Activated CD4-positive, alpha-beta T cell treated with anti-CD3 and anti-CD28 coated beads for 24 hours (primary cell): ENCODE measurements at places on chromosomes 16 and 17.

DNA sequence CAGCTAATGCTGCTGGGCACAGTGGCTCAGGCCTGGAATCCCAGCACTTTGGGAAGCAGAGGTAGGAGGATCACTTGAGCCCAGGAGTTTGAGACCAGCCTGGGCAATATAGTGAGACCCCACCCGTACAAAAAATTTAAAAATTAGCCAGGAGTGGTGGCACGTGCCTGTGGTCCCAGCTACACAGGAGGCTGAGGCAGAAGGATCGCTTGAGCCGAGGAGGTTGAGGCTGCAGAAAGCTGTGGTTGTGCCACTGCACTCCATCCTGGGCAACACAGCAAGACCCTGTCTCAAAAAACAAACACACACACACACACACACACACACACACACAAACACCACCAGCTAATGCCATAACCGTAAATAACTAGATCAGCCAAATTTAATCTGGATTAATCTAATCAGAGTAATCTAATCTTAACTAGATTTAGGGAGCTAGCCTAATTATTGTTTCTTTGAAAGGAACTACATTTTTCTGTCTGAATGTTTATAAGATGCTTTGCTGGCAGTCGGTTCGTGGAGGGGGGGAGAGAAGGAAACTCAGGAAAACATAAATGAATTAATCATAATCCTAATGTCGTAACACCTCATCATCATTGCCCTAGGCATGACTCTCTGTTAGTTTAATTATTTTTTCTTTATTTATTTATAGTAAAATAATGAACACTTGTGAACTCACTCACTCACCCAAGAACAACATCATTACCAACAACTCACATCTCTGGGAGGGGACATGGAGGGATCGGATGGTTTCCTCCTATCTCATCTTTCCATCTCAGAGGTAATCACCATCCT lies 12.5 kb upstream of the RBBP6 start:
- no peak for DNase-seq

GRCh38 chr16:64892835-64893785 lies 228.8 kb downstream of the CDH11 start:
- DNase-seq, result no peak

DNA sequence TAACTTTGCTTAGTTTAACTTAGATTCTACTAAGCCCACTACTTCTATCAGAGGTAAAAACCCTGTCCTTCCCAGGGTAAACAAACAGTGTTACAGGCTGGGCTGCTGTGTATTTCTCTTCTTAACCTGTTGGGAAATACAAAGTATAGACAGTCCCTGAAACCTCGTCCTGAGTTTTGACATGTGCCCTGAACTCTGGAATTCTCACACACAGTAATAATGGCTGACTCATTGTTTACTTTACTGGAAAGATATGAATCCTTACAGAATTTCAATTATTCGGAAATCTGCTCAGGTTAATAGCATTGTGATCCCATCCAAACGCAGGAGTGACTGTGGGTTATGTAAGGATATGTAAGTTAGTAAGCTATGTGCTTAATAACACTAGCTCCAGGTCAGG lies 199.1 kb downstream of the TMEM114 start:
- DNase-seq, result no peak

- DNase-seq, result peak; percentile 54
Observed at GRCh38 chr17:77319211-77320043, 178.7 kb downstream of the SEC14L1 start.

GRCh38 chr16:85400305-85401205 lies 212.6 kb upstream of the GSE1 start:
- DNase-seq, result no peak
